ENCODE measurements at places on chromosomes 4 and X.
A peak's percentile ranks its signal among the peaks of the same experiment; 100 is the strongest.

- DNase-seq: no peak
Measured at GRCh38 chrX:70168238-70169188, 8.8 kb upstream of the DGAT2L6 start.

GRCh38 chrX:19906293-19906692 is 18.9 kb upstream of the SH3KBP1 start:
- DNase-seq: no peak

- no peak for DNase-seq
Measured at GRCh38 chrX:103518571-103518970, 718 bp downstream of the RAB40A start.

GRCh38 chr4:40305328-40306170 is 29.6 kb upstream of the CHRNA9 start:
- DNase-seq: peak; percentile 50

- DNase-seq: no peak
Measured at GRCh38 chr4:128379860-128380259, 92.2 kb upstream of the PGRMC2 start.

GRCh38 chrX:24493740-24494581 is 28.9 kb downstream of the PDK3 start:
- DNase-seq: no peak

GRCh38 chrX:139298437-139298836 is 232.1 kb upstream of the F9 start:
- DNase-seq: no peak

GRCh38 chr4:5711479-5712184 is 631 bp downstream of the EVC start:
- no peak for DNase-seq

DNA sequence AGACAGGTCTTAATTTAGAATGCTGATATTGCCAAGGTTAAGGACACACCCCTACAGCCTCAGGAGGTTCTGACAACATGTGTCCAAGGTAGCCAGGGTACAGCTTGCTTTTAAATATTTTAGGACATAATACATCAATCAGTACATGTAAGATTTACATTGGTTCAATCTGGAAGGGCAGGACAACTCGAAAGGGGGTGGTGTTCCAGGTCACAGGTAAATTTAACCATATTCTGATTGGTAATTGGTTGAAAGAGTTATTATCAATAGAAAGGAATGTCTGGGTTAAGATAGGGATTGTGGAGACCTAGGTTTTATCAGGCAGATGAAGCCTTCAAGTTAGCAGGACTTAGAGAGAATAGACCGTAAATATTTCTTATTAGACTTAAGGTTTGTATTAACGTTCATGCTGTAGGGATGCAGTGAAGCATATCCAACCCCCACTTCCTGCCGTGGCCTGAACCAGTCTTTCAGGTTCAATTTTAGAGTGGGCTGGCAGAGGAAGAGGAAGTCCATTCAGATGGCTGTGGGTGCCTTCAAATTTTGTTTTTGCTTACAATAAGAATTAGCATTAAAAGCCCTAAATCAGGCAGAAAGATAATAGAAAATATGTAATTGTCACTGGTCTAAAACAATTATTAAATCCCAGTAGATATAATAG is 136.5 kb upstream of the GALNTL6 start:
- no peak for DNase-seq

Measured in stimulated activated CD4-positive, alpha-beta T cell treated with anti-CD3 and anti-CD28 coated beads, Interleukin-15, amount 100 ng/mL, for 48 hours (primary cell).